ENCODE measurements at places on chromosomes 11 and 22. TPM values are rescaled to one million over a fixed set of nuclear protein-coding genes. Genes with fewer than 3 reads are reported as not detected.

- DNase-seq: no peak
Measured at GRCh38 chr11:57340039-57340615, 2.0 kb downstream of the P2RX3 start.

DNA sequence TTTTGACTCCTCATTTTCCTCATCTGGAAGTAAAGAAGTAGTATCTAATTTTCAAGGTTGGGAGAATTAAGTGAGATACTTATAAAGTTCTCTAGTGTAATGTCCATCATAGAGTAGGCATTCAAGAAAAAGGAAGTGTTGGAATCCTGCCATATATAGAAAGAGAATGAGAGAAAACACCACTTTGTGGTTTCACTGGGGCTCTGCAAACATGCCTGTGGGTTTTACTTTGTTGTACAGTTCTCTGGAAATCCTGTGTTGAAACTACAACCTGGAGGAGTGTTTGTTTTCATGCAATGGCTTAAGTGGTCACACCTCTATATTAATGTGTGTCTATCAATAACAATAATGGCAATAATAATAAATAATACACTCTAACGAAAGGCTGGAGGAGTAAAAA is 741.7 kb downstream of the NELL1 start:
- no peak for DNase-seq

- no peak for DNase-seq
Measured at GRCh38 chr11:102260241-102260640, 57.0 kb upstream of the BIRC3 start.

- DNase-seq: no peak
Measured at GRCh38 chr22:40641269-40641668, 4.8 kb upstream of the MRTFA start.

GRCh38 chr11:61983419-61983818 is 16.0 kb upstream of the FTH1 start:
- DNase-seq: peak; percentile 45

- no peak for DNase-seq
Measured at GRCh38 chr11:74478877-74479731, 11.8 kb upstream of the KCNE3 start.

- no peak for DNase-seq
Measured at GRCh38 chr11:20563866-20564265, 35.5 kb upstream of the SLC6A5 start.

- DNase-seq: no peak
Measured at GRCh38 chr11:68929706-68930570, 26.2 kb downstream of the IGHMBP2 start.

The PAMR1 gene
- 12.9 TPM for total RNA-seq

The ASCC2 gene
- 34.7 TPM for total RNA-seq

The HBB gene
- 100 TPM for total RNA-seq

The PKDREJ gene
- total RNA-seq: 0.08 TPM
